ENCODE measurements at places on chromosomes 1 and 21. TPM values are rescaled to one million over a fixed set of nuclear protein-coding genes. Genes with fewer than 3 reads are reported as not detected.

NBPF9 gene
- total RNA-seq, result 18.5 TPM

DNA sequence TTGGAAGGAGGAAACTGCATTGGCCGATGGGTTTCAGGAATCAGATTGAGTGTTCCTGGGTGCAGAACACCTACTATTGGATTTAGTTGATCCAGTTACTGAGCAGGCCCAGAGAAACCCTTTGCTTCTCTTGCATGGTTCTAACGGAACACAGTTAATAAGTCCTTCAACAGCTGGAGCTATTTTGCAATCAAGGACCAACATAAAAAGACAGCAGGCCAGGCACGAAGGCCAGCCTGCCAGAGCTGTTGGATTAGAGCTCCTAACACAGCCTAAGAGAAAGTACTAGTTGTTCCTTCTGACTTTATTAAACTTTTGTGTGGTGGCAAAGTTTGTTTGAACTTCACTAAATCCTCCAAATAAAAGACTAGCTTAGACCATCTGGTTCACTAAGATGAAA, 148.0 kb upstream of the LMO4 start:
- no peaks in the 10 kb centered on the region for H3K4me1 ChIP-seq
- H3K27me3 ChIP-seq, result no peaks in the 10 kb centered on the region
- H3K4me3 ChIP-seq, result no peak overlapping the region
- H3K27ac ChIP-seq, result no peak overlapping the region
- no peak for DNase-seq
- H3K36me3 ChIP-seq, result no peaks in the 10 kb centered on the region

DNA sequence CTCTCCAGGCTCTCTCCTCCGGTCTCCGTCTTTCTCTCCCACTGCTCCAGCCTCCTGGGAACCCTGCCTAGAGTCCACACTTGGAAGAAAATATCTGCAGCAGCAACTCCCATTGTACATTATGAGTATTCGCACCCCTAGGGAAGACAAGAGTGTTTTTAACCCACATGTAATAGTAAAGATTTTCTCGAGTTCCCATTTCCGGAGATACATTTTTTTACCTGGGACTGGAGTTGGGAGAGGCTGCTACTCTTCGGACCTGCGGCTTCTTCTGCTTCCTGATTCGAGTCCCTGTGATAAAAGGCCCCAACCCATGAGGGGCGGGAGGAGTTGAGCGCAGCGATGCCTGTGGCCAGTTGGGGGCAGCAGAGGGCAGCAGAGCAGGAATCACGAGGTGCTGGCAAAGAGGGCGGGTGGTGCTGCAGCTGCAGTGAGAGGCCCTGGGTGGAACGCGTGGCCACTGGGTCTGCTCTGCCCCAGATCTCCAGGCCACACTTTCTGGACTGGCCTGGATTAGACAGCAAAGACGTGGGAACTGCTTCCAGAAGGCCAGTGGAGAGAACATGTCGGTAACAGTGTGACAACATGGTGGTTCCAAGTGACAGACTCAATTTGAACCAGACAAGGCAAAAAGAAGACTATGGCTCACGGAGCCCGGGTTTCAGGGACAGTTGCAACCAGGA, 221.0 kb upstream of the CSF3R start:
- H3K36me3 ChIP-seq, result no peaks in the 10 kb centered on the region
- H3K4me1 ChIP-seq, result no peaks in the 10 kb centered on the region
- DNase-seq, result peak; percentile 4
- H3K4me3 ChIP-seq, result no peak overlapping the region
- H3K27ac ChIP-seq, result no peak overlapping the region
- no peaks in the 10 kb centered on the region for H3K27me3 ChIP-seq

DNA sequence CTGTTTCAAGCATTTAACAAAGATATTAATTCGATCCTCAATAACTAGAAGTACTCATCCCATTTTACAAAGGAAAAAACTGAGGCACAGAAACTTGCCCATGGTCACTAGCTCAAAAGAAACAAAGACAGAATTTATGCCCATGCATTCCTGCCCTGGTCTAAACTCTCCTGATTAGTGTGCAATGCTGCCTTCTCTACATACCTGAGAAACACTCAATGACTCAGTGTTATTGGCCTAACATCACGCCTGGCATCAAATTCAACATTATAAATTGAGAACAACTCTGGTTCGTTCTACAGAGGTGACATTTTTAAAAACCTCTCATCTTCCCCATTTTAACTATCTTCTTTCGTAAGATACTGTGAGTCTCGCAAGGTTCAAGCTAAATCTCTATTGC, 5.2 kb downstream of the APP start:
- H3K4me3 ChIP-seq, result no peak overlapping the region
- DNase-seq, result no peak

DHCR24 gene
- total RNA-seq, result 116 TPM

FCRL2 gene
- total RNA-seq, result not detected

DCST1 gene
- not detected for total RNA-seq
